ENCODE measurements at places on chromosomes 6 and 20. TPM values are rescaled to one million over a fixed set of nuclear protein-coding genes. Genes with fewer than 3 reads are reported as not detected.

Gene CTAGE9
- total RNA-seq = not detected

Gene GJA1
- total RNA-seq = 120 TPM

Gene TMEM74B
- total RNA-seq = not detected

Gene PRDM13
- total RNA-seq = not detected

Gene TFAP2C
- total RNA-seq = not detected

Gene PSORS1C2
- not detected for total RNA-seq

Gene ULBP1
- not detected for total RNA-seq

Gene FAM83D
- total RNA-seq = 0.52 TPM

Gene TCF21
- 36.7 TPM for total RNA-seq

Gene THEMIS
- total RNA-seq = not detected

Gene TFAP2D
- total RNA-seq = not detected

Gene IMPG1
- total RNA-seq = not detected

Gene COL9A3
- 1.1 TPM for total RNA-seq

Gene CFAP61
- not detected for total RNA-seq

Gene CRISP2
- total RNA-seq = not detected

Gene TRIM40
- total RNA-seq = not detected

Gene DZANK1
- total RNA-seq = 0.47 TPM

Gene LPA
- total RNA-seq = not detected

Gene PHACTR3
- total RNA-seq = not detected

Gene SLC22A7
- total RNA-seq = not detected

Gene GSTA4
- 43.6 TPM for total RNA-seq

Gene FOXQ1
- 2.2 TPM for total RNA-seq

Gene HDGFL1
- not detected for total RNA-seq

Gene EPB41L1
- 12.0 TPM for total RNA-seq

Gene HLA-DRB5
- not detected for total RNA-seq

Gene ZFAND3
- total RNA-seq = 20.6 TPM

Gene CLIC5
- total RNA-seq = not detected

Gene NKAIN4
- not detected for total RNA-seq

Gene MYCT1
- not detected for total RNA-seq

Gene PBX2
- total RNA-seq = 31.4 TPM

Gene TMEM244
- 0.47 TPM for total RNA-seq

Gene PTCRA
- not detected for total RNA-seq

Gene XRN2
- 85.6 TPM for total RNA-seq

Gene ZHX3
- total RNA-seq = 12.8 TPM

Gene NMBR
- not detected for total RNA-seq

Gene LINC00237
- not detected for total RNA-seq
